ENCODE measurements at places on chromosomes 11 and 22. TPM values are rescaled to one million over a fixed set of nuclear protein-coding genes. Genes with fewer than 3 reads are reported as not detected.

DNA sequence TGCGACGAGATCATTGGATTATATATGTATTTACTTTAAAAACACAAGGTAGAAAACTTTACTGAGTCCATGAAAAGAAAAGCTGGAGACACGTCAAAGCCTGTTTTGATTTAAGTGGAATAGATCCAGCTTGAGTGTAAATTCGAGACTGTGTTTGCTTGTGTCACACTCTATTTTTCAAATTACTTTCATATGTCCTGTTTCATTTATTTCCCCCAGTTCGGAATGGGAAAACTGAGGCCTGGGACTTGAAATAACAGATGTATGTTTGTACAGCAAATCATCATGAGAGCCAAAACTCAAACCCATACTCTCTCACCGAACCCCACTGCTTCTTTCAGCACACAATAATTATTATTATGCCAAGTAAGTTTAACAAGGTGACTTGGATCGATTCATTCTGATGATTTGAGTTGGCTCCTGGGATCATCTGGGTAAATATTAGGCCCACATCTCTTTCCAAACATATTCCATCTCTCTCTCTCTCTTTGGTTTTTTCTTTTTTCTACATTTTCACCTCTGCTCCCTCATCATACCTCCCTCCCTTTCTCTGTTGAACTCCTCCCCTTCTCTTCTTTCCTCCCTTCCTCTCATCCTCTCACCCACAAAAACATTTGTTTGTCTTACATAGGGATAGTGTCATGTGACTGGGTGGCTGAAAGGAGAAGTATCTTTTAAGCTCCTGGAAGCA lies 21.2 kb downstream of the FZD4 start:
- DNase-seq, result no peak
- H3K27me3 ChIP-seq, result no peaks in the 10 kb centered on the region
- H3K4me3 ChIP-seq, result no peak overlapping the region
- no peaks in the 10 kb centered on the region for H3K36me3 ChIP-seq
- peaks cover 7% of the 10 kb centered on the region for H3K4me1 ChIP-seq

- peak; percentile 22 for DNase-seq
- no peaks in the 10 kb centered on the region for H3K27me3 ChIP-seq
- peak overlapping the region; percentile 57 for H3K4me3 ChIP-seq
- peak overlapping the region; percentile 57 for H3K27ac ChIP-seq
These were observed 492 bp downstream of the JHY start for GRCh38 chr11:122882857-122883645.

Gene NXPE4
- total RNA-seq, result not detected

Gene DAGLA
- 3.4 TPM for total RNA-seq

DNA sequence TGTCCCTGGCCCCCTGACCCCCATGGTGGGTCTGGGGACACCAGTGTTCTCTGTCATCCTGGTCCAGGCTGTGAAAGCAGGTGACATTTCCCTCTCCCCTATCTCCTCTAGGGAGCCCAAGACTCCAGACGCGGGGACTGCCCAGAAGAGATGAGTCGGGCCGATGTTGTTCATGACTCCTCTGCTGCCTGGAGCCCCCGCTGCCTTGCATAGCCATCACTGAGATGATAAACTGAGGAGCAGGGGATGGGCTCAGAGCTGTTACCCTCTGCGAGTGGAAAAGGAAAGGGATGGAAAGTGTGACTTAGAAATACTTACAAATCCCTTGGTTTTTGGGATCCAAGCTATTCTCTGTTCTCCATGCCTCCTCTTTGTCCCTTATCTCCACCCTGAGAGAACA lies 209.6 kb downstream of the DSCAML1 start:
- no peaks in the 10 kb centered on the region for H3K27me3 ChIP-seq
- no peak overlapping the region for H3K4me3 ChIP-seq
- H3K4me1 ChIP-seq, result no peaks in the 10 kb centered on the region
- H3K27ac ChIP-seq, result no peak overlapping the region
- no peak for DNase-seq

DNA sequence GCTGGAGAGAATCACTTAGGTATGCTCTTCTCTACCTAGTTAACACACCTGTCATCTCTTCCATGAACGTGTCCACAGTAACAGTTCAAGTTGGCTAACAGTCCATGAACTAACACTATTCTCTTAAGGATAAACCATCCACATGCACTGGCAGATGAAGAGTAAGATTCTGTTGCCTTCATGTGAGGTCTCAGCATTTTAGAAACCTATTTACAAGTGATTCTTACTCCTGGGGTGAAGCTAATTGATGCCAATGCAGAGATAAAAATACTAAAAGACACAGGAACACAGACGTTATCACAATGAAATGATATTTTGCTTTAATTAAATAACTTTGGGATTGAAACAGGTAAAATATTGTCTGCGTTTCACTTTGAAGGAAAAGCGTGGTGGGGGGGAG lies 1.3 kb downstream of the LRRC4C start:
- H3K36me3 ChIP-seq, result no peaks in the 10 kb centered on the region
- no peak overlapping the region for H3K27ac ChIP-seq
- no peaks in the 10 kb centered on the region for H3K27me3 ChIP-seq
- no peak for DNase-seq
- no peaks in the 10 kb centered on the region for H3K4me1 ChIP-seq

DNA sequence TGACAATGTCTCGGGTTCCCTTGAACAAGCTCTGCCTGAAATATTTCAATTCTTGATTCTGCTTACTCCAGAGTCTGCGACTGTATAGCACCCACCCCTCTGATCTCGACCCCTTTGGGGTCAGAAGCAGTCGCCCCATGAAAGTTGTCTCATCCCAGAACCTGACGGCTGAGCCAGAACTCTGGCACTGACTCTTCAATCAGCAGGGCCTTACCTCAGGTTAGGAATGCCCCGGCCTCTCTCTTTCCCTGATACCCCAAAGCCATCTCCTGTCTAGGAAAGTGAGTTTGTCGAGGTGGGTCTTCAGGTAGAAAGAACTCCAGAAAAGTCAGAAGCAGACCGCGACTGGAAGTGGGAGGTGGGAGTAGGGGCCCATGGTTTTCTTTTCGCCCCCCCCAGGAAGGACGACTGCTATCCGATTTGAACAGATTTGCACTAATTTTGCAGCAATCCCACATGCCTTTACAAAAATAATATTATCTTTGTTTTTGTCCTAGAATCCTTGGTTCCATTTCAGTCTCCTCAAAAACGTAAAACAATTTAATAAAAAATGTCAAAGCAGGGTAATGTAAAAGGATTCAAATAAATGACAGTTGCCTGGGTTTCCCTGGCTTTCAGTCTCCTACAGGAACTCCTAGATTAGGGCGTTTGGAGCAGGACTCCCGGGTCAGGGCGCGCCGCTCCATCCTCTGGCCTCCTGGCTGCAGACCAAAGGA lies 898 bp upstream of the ROBO3 start:
- no peak overlapping the region for H3K4me3 ChIP-seq
- DNase-seq, result no peak
- no peaks in the 10 kb centered on the region for H3K36me3 ChIP-seq
- no peaks in the 10 kb centered on the region for H3K4me1 ChIP-seq
- no peak overlapping the region for H3K27ac ChIP-seq

- H3K4me1 ChIP-seq, result no peaks in the 10 kb centered on the region
- no peak for DNase-seq
- no peak overlapping the region for H3K4me3 ChIP-seq
- no peaks in the 10 kb centered on the region for H3K27me3 ChIP-seq
These were observed 82.9 kb upstream of the CRTAM start for GRCh38 chr11:122755409-122755808.

Gene OR52H1
- 13.8 TPM for total RNA-seq

Gene OR52I1
- total RNA-seq, result not detected

Gene APOA5
- total RNA-seq, result not detected

- no peaks in the 10 kb centered on the region for H3K36me3 ChIP-seq
- no peaks in the 10 kb centered on the region for H3K27me3 ChIP-seq
- peak overlapping the region; percentile 68 for H3K27ac ChIP-seq
- H3K4me1 ChIP-seq, result no peaks in the 10 kb centered on the region
- H3K4me3 ChIP-seq, result no peak overlapping the region
These were observed 77.1 kb upstream of the MTMR2 start for GRCh38 chr11:96001037-96001436.

DNA sequence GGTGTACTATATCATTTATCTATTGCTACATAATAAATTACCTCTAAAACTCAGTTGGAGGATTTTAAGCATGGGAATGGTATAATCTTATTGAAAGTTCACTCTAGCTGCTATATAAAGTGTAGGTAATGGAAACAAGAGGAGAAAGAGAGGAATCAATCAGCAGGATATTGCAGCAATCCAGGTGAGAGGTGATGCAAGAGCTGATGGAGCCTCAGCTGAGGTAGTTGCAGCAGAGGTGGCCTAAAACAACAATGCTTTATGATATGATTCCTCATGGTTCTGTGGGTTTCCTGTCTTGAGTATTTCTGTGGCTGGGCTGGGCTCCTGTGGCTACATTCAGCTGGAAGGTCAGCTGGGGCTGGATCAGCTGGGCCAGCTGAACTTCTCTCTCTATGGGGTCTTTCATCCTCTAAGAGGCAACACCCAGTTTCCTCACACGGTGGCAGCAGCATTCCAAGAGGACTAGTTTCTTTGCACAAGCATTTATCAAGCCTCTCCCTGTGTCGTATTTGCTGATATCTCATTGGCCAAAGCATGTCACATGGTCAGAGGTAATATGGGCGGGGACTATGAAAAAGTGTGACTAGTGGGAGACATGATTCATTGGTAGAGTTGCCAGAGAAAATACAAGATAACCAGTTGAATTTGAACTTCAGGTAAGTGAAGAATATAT lies 135.4 kb upstream of the LARGE1 start:
- DNase-seq, result no peak
- H3K27ac ChIP-seq, result no peak overlapping the region
- no peaks in the 10 kb centered on the region for H3K36me3 ChIP-seq

DNA sequence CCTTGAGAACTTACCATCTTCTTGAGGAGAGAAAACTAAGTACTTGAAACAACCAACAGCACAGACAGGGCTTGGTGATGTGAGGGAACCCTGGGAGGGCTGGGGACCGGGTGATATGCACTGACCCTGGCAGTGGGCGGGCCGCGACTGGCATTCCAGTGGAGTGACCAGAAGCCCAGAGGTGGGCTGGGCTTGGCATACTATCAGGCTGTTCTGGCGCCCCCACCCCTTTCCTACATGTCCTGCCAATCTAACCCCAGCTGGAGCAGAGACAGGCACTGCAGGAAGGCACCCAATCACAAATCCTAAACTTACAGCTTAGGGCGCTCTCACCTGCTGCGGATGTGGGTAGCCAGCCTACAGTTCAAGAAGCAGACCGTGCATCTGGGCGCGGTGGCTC lies 54.0 kb upstream of the GCAT start:
- H3K27me3 ChIP-seq, result no peaks in the 10 kb centered on the region
- no peaks in the 10 kb centered on the region for H3K36me3 ChIP-seq
- DNase-seq, result no peak
- peaks cover 23% of the 10 kb centered on the region for H3K4me1 ChIP-seq

- no peak overlapping the region for H3K4me3 ChIP-seq
- no peak overlapping the region for H3K27ac ChIP-seq
- H3K27me3 ChIP-seq, result peaks cover 6% of the 10 kb centered on the region
- DNase-seq, result no peak
- H3K36me3 ChIP-seq, result no peaks in the 10 kb centered on the region
These were observed 597.4 kb downstream of the SOX6 start for GRCh38 chr11:15758857-15759465.

GRCh38 chr11:47466201-47466600 lies 17.3 kb upstream of the RAPSN start:
- peak overlapping the region; percentile 63 for H3K27ac ChIP-seq
- no peaks in the 10 kb centered on the region for H3K36me3 ChIP-seq
- no peaks in the 10 kb centered on the region for H3K27me3 ChIP-seq
- H3K4me1 ChIP-seq, result no peaks in the 10 kb centered on the region

- H3K4me1 ChIP-seq, result no peaks in the 10 kb centered on the region
- H3K27me3 ChIP-seq, result no peaks in the 10 kb centered on the region
- H3K27ac ChIP-seq, result peak within 1 kb of the TSS; percentile 50
These were observed at the start of gene VWCE for GRCh38 chr11:61294717-61295595. VWCE (minus strand) TSS chr11:61295316; CDS start chr11:61295037, 279 bp downstream.

Gene OR51B2
- total RNA-seq, result not detected

DNA sequence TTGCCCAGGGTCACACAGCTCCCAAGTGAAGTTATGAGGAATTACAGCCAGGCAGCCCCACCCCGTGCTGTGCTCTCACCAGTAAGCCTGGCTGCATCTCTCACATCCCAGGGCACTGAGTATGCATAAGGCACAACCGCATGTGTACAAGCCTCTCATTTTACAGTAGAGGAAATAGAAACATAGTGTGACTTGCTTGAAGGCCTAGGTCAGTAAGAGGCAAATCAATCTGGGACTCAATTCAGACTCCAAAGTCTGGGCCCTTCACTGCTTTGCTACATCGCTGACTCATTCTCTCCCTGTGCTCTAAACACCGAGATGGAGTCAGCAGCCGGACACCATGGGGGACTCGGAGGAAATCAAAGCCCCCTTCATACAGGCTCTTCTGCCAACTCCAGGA lies 7.9 kb downstream of the ABTB2 start:
- no peak overlapping the region for H3K4me3 ChIP-seq
- no peak for DNase-seq
- H3K27ac ChIP-seq, result no peak overlapping the region
- peaks cover 19% of the 10 kb centered on the region for H3K4me1 ChIP-seq

Gene LMNTD2
- total RNA-seq, result not detected

- H3K36me3 ChIP-seq, result no peaks in the 10 kb centered on the region
- H3K4me1 ChIP-seq, result no peaks in the 10 kb centered on the region
- DNase-seq, result no peak
- H3K27me3 ChIP-seq, result no peaks in the 10 kb centered on the region
These were observed 1.2 kb upstream of the TSSK2 start for GRCh38 chr22:19129871-19130270.

DNA sequence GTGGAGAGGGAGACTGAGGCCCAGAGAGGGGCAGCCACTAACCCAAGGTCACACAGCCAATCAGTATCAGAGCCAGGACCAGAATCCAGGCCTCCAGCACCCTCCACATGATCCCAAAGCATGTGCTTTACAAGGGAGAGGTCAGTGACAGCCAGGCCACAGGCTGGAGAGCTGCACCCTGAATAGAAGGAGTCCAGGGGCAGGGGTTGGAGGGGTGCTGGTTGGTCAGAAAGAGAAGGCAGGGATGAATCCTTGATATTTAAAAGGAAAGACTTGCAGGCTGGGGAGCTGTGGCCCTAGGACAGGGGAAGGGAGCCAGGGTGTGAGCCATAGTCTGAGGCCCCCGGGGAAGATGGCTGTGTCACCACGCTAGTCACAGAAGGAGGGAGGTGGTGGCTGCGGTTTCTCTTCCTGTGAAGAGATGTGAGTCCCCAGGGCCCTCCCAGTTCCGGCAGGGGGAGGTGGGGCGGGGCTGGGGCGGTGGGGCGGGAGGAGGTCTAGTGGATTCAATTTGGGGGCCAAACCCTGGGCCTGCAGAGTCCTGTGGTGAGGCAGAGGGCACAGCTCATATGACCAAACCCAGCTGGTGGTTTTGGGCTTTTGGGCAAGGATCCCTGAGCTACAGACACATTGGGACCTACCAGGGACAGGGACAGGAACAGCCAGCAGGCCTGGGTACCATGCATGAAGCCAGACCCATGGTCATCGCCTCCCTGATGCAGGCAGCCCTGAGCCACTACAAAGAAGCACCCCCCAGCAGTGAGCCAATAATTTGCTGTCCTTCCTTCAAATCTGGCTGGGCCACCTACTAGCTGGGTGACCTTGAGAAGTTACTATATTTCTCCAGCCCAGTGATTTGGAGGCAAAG lies 14.0 kb downstream of the RAC2 start:
- H3K36me3 ChIP-seq, result no peaks in the 10 kb centered on the region
- no peak for DNase-seq
- H3K27me3 ChIP-seq, result no peaks in the 10 kb centered on the region

All from uterus (tissue), 4 donors.